ENCODE measurements at places on chromosomes 4 and X.

DNA sequence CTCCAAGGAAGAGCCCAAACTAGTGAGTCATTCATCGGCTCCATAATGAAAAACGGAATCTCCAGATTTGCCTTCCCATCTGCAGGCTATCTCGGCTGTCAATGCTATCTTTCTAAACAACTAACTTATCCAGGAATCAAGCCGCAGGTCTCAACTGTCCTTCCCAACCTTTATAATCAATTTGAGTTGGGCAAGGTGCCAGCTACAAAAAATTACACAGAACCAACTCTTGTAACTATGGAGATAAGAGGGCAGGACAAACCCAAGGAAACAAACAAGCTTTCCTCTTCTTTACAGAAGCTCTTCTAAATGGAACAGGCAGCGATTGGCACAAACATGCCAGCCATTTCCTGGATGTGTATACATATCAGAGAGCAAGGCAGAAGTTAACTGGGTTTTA is 61.2 kb upstream of the RAI2 start:
- DNase-seq = no peak

DNA sequence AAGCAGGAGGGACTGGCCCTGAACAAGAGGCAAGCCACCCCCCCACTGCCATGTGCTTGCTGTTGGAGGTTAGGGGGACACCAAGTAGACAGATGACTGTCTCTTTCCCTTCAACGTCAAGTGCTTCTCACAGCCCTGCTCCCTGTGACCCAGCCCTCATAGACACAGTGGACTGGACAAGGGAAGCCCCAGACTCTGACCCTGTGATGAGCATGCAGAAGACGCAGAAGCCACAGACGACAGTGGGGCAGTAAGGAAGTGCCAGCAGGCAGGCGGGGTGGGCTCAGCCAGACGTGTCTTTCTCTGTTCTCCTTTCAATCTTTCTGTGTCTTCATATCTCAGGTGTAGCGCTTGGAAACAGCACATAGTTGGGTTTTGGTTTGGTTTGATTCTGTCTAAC is 2.4 kb upstream of the L1CAM start:
- DNase-seq = no peak

- no peak for DNase-seq
Measured at GRCh38 chr4:5784960-5785611, 74.1 kb downstream of the EVC start.

- no peak for DNase-seq
Measured at GRCh38 chr4:89551191-89551590, 243.6 kb upstream of the GPRIN3 start.

- DNase-seq = no peak
Measured at GRCh38 chrX:133838761-133839676, 146.4 kb downstream of the GPC3 start.

DNA sequence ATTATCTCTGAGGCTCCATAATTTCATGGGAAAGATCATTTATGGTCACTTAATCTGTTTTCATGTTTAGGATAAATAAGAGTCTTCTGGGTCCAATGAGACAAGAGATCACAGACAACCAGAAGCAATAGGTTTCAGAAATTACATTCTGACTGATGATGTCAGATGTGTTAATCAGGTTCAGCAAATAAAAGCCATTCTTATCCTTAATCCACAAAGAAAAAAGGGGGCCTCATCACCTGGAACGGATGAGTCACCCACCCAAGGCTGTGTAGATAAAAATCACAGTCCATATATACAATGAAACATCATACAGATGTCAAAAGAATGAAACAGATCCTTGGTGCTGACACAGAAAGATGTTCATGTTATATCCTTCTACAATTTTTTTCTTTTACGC is 36.6 kb downstream of the SYTL4 start:
- DNase-seq = no peak

GRCh38 chrX:147850875-147851274 is 60.8 kb upstream of the FMR1 start:
- no peak for DNase-seq

DNA sequence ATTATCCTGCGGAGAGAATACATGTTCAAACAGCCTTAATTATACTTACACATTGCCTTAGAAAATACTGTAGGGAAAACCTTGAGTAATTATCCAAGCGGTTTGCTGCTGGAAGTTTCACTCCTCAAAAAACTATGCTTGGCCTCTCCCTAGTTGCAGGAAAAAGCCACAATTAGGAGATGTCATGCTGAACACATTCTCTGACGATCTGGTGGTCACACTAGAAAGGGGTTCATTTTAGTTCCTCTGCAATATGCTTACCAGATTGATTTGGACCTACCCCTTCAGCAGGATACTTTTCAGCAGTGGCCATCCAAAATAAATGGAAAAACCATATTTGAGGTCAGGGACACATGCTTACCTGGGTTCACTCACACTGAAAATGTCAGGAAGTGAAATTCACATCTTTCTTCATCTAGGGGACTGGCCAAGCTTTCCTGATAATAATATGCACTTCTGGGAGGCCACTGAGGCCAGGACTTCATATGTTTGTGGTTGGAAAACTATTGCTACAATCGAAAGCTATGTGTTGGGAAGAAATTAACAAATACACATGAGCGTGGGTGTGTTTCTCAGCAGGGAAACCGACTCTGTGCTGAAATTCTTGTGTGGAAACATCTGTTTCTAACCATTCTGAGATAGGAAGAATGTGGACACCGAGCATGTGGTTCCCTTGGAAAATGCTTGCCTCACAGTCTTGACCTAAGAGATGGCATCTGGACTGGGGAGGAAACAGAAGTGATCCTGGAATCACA is 68.8 kb downstream of the ATXN3L start:
- no peak for DNase-seq

DNA sequence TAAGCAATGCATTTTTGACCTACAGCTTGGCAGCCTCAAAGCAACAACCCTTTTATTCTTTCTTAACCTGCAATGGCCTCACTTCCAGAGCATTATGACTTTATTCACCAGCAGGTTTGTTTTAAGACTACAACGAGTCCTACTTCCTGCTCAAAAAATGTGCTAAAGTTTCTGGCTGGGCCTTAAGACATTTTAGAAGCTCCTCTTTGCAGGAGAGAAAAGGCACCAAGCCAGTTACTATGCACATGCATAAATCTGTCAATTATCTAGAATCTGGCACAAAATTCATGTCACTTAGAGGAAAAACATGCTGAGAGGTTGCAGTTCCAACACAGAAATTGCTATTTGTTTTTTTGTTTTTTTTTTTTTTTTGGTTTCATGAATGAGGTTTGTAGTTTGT is 223.0 kb upstream of the EPHA5 start:
- DNase-seq = no peak

GRCh38 chr4:120144041-120144440 is 77.4 kb upstream of the MAD2L1 start:
- no peak for DNase-seq

- DNase-seq = no peak
Measured at GRCh38 chrX:12007881-12008280, 130.4 kb upstream of the FRMPD4 start.

GRCh38 chrX:2484721-2485648 is 15.8 kb downstream of the DHRSX start:
- no peak for DNase-seq

- no peak for DNase-seq
Measured at GRCh38 chr4:27315625-27316024, 455.0 kb downstream of the STIM2 start.

DNA sequence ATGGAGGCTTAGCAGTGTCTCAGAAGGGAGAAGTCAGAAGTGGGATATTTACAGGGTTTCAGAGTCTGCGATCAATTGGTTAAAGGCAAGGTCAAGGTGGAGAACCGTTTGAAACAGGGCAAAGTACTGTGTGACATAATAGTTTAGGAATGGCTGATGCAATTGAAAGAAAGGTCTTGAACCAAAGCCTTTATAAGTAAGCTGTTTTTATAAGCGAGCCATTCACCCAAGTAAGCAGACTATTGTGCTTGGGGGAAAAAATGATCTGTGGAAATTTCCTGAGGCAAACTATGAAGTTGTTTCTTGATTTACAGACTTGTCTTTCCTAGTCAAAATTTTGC is 327.3 kb downstream of the CAMK2D start:
- DNase-seq = no peak

GRCh38 chrX:1911401-1912128 is 296.7 kb downstream of the ASMT start:
- DNase-seq = no peak

- no peak for DNase-seq
Measured at GRCh38 chr4:6031846-6032245, 13.6 kb upstream of the C4orf50 start.

DNA sequence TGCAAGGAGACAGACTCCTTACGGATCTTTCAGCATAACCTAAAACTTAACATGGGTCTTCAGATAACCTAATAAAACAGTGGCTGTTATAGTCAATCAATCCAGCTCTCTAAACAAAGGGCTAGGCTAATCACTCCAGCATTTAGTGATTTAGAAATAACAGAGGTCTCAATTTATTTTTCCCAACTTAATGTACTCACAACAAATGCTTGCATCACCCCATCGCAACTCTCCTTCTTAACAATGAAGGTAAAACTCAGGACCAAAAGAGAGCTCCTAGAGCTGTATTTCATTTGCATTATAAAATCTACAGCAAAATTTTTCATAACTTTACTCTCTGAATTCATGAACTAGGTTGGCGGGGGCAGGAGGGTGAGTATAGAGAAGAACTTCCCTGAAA is 1.1 kb downstream of the LIN54 start:
- DNase-seq = no peak

- DNase-seq = no peak
Measured at GRCh38 chrX:72348247-72348979, 42.7 kb upstream of the CITED1 start.

GRCh38 chr4:15894921-15895916 is 43.3 kb downstream of the FGFBP1 start:
- no peak for DNase-seq

Data from stimulated activated CD8-positive, alpha-beta memory T cell treated with anti-CD3 and anti-CD28 coated beads, Interleukin-4, amount 100 ng/mL, for 1 hour (primary cell).